ENCODE measurements at places on chromosomes 12 and 14.

GRCh38 chr14:30855345-30856037 is 18.9 kb upstream of the COCH start:
- no peak for DNase-seq

GRCh38 chr14:81433378-81433777 is 33.3 kb upstream of the STON2 start:
- DNase-seq = no peak

DNA sequence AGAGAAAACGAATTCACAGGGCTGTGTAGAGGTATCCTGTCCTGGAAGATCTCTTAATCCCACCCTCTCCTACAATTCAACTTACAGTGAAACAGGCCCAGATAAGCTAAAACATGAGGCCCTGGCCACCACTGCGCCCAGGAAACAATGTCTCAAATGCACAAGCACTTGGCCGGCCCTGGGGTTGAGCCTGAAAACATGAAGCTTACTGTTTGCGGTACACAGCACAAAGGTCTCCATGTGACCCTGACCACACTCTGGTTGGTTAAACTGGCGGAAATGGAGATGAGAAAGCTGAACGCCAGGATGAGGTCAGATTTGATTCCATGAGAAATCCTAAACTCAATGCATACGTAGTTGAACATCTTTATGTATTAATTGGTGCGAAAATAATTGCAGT is 16.4 kb downstream of the WSB2 start:
- no peak for DNase-seq

- no peak for DNase-seq
These were observed 65.8 kb downstream of the GALNT16 start for GRCh38 chr14:69325646-69326265.

GRCh38 chr12:92726850-92727249 is 24.1 kb downstream of the PLEKHG7 start:
- no peak for DNase-seq

GRCh38 chr12:124322271-124322998 is 27.5 kb downstream of the RFLNA start:
- DNase-seq = no peak

DNA sequence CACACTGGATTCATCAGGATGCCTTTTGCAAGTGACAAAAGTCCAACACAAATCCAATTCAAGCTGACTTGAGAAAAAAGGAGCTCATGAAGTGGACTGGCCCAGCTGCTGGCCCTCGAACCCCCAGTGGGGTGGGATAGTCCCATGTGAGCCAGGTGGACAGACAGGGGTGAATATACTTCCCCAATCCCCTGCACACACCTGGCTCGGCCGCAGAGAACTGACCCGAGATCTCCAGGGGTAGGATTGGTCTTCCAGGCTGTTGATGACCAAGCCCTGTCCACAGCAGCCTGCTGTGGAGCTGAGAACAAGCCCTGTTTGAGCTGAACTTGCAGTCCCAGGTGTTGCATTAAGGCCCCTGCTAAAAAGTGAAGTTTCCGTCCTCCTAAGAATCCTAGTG is 56.2 kb downstream of the TPCN1 start:
- no peak for DNase-seq
